SIG-M5 (cell line): ENCODE measurements at places on chromosomes 7 and 10.

DNA sequence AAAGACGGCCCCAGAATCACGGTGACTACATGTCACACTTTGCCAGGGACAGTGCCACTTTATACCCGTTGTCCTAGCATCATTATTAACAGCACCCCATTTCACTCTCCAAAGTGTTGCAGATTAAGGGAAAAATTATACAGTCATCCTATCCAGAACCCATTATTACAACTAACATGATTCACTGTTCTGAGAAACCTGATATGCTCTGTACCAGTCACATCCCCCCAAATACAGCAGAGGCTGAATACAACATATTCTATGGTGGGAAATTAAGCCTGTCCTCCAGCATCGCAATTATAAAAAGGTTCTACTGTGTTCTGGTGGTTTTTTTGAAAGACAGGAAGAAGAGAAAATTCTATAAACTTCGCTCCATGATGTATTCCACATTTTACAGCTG is 162.1 kb downstream of the JAZF1 start:
- no peak for DNase-seq

GRCh38 chr10:110502072-110502845 is 4.6 kb downstream of the DUSP5 start:
- no peak for DNase-seq

GRCh38 chr7:66055321-66055956 is 20.2 kb upstream of the ASL start:
- DNase-seq = no peak

DNA sequence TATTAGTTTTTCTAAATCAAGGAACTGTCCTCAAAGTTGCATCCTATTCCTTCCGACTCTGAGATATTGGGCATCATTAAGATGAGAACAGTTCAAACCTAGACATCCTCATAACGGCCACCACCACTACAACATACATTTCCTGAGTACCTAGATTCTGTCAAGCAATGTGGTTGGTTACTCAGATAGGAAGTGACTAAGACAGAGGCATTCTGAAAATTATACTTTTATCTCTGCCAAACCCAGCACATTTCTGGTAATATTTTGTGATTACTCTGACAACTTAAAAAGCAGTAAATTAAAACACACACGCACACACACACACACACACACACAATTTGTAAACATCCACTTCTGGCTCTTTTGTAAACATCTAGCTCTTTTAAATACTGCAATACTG is 291.2 kb upstream of the MEOX2 start:
- no peak for DNase-seq

DNA sequence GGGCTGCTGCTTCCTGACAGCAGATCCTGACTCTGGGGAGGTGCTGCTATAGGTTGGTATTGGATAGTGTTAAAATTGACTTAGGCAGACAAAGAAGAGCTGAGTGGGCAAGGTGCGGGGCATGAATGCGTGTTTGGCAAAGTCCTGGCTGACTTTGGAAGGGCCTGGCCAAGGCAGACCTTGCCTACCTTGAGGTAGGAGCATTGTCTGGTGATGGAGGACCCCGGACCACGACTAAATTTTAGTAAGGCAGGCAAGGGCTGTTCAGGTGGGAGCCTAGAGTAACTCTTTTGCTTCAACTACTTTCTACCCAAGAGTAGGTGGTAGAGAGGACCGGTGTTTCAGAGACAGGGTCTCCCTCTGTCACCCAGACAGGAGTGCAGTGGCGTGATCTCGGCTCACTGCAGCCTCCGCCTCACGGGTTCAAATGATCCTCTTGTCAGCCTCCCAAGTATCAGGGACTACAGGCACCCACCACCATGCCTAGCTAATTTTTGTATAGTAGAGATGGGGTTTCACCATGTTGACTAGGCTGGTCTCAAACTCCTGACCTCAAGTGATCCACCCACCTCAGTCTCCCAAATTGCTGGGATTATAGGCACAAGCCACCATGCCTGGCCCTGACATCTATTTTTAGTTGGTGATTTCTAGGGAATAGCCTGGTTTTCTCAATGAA is 12.2 kb upstream of the LAT2 start:
- no peak for DNase-seq

DNA sequence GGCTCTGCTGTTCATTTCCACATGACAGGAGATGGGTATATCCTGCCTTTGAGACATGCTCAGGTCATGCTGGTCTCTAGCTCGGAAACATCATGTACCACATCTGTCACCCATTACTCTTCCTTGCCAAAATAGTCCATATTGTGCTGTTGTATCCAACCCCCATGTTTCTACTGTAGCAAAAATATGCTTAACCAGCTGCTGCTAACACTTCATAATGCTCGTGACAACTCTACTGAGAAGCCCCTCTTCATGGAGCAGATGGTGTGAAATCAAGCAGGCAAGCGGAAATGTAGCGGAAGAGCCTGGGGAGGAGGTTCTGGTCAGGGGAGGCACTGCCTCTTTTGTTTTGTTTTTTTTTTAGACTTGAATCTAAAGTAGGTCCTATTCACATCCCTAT is 82.9 kb downstream of the NPY start:
- DNase-seq = no peak

DNA sequence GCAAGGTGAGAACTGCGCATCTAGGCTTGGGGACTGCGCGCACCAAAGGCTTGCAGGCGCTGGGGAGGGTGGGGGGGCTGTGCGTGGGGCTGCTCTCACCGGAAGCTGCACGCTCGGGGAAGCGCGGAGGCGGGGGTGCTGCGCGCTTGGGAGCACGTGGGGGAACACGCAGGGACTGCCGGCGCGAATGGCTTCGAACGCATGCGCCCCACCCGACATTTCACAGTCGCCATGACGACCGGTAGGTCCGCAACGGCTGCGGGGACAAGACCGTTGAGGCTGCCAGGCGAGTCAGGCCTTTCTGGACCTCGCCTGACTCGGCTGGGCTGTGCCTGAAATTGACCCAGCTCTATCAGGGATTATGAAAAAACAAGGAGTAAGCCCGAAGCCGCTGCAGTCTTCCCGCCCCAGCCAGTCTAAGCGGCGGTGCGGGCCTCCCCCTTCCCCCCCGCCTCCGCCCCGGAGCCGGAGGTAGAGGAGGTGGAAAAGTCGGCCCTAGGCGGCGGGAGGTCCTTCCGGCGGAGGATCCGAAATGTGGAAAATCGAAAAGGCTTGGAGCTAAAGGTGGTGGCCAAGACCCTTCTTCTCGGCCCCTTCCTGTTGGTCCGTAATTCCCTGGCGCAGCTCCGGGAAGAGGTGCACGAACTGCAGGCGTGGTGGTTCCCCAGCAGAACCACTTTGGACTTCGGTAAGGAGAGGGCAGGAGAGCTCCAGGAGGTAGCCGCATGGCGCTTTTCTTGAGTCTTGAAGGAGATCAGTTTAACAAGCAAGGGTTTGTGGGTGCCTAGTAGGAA is 34.9 kb upstream of the STEAP1 start:
- no peak for DNase-seq

DNA sequence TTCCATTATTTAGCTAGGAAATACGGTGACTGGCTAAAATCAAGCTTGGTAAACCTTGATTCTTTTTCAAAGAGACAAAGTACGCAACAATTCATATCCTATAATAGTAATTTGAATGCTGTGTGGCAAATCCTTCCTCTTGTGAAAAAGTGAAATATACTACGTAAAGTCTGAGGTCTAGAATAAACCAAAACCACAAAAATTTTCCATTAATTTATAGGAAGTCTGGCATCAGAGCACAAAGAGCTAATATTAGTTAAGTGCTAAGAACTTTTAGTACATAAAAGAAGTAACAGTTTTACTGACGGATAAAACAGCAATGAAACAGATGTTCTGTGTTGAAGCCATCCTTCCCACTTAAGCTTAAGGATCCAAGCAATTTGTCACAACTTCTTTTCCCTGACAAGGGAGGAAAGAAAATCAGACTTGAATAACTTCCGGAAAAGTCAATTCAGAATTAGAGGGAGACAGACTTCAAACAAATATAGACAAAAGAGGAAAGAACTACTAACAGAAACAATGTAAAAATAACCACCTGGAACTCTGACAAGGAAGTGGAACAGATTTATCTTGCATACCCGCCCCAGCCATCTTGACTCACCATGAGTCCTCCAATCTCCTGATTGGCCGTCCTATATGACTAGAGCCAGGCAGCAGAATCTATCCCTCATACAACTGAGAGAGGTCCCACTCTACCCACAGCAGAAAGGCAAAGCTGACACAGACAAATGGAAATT is 34.6 kb downstream of the RHEB start:
- no peak for DNase-seq

- no peak for DNase-seq
These were observed 70.2 kb downstream of the AHCYL2 start for GRCh38 chr7:129295015-129295423.

GRCh38 chr10:130493021-130493420 is 356.8 kb downstream of the GLRX3 start:
- no peak for DNase-seq

- DNase-seq = no peak
These were observed 168.9 kb downstream of the KCND2 start for GRCh38 chr7:120441850-120442249.

DNA sequence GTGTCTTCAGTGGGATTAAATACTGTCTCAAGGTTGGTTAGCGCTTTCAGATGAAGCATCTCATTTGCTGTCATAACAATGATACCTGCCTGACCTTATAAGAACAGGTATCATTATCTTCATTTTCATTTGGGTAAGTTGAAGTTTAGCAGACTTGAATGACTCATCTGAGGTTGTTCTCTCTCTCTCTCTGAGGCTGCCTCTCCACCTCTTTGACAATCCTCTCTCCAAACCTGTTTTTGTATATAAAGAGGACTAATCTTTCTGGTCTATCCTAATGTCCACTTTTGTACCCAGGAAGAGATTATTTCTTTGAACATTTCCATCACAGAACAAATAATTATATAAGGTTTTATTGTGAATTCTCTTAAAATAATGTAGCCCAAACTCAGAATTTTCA is 291.4 kb downstream of the KLF6 start:
- no peak for DNase-seq

DNA sequence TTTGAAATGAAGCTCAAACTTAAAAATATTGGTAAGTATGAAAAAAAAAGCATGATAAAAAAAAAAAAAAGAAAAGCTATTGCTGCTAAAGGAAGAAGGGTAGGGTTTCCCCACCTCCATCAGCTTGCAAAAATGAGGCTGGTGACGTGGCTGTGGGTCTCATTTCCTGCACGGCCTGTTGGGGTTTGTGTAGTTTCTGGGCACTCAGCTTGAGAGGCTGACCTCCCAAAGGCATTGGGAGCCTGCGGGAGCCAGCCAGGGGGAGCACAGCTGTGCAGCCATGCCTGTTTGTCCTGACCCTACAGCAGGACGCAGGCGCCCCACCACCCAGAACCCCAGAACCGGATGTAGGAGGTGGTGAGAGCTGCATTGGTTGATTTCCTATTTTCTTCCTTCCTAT is 48.8 kb upstream of the CARD11 start:
- DNase-seq = no peak

- no peak for DNase-seq
These were observed 217.1 kb downstream of the TMEM178B start for GRCh38 chr7:141290973-141291372.

GRCh38 chr10:11454160-11454559 is 157.3 kb downstream of the USP6NL start:
- DNase-seq = no peak

GRCh38 chr10:131963811-131964210 is 17.9 kb downstream of the BNIP3 start:
- no peak for DNase-seq

DNA sequence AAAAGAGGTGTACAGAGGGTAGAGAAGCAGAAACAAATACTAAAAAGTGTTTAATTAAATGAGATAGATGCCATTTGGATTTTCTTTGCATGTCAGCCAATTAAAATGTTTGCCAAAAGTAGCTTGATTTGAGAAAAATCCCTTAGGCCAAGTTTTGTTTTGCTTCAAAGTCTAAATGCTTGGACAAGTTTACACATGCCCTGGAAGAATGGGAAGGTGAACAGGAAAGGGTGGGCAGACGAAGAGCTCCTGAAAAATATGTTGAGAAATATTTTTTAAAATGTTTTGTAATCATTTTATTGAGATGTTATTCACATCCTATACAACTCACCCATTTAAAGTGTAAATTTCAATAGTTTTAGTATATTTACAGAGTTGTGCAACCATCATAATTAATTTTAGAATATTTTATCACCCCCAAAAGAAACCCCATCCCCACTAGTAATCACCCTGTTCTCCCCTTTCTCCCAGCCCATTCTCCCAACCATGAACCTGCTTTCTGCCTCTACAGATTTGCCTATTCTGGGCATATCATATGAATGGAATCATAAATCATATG is 98.5 kb upstream of the ANK3 start:
- no peak for DNase-seq

DNA sequence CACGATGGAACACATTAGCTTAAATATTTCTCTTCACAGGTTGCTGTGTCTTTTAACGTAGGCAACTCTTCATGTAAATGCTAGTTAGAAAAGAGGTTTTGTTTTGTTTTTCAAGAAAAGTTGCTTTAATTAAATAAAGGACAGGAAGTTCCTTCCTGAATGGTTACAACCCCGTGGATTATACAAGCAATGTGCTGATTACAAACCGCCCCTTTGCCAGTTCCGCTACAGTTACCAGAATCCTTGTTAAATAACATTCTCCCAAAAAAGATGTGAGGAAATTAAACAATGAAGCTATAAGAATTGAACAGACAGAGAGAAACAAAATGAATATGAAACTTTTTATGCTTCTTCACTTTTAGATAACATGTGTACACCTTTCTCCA is 75.1 kb downstream of the LYZL2 start:
- DNase-seq = no peak

DNA sequence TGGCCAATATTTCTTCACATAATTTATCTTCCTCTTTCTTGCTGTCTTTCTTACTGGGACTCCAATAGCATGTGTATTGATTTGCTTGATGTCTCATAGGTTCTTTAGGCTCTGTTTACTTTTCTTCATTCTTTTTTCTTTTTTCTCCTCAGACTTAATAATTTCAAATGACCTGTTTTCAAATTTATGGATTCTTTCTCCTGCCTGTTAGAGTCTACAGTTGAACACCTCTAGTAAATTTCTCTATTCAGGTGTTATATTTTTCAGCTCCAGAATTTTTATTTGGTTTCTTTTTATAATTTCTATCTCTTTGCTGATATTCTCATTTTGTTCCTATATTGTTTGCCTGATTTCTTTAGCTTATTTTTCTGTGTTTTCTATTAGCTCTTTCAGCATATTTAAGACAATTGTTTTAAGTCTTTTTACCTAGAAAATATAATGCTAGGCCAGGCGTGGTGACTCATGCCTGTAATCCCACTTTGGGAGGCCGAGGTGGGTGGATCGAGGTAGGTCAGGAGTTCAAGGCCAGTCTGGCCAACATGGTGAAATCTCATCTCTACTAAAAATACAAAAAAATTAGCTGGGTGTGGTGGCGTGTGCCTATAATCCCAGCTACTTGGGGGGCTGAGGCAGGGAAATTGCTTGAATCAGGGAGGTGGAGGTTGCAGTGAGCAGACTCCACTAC is 61.9 kb upstream of the TNS3 start:
- no peak for DNase-seq

GRCh38 chr10:91907914-91908336 is 1.4 kb downstream of the FGFBP3 start:
- DNase-seq = no peak

GRCh38 chr10:60258429-60258797 is 131.3 kb downstream of the ANK3 start:
- no peak for DNase-seq

GRCh38 chr10:124879136-124879535 is 62.8 kb upstream of the ZRANB1 start:
- no peak for DNase-seq
